ENCODE measurements at places on chromosomes 3 and 15. TPM values are rescaled to one million over a fixed set of nuclear protein-coding genes. Genes with fewer than 3 reads are reported as not detected.

Gene XYLB
- 2.7 TPM for total RNA-seq

Gene LYZL4
- total RNA-seq = not detected

Gene TXNRD3
- 7.9 TPM for total RNA-seq

Gene ABI3BP
- 3.0 TPM for total RNA-seq

Gene TWF2
- 17.2 TPM for total RNA-seq

Gene BLM
- total RNA-seq = 4.2 TPM

Gene ISL2
- total RNA-seq = not detected

Gene IL5RA
- total RNA-seq = 0.49 TPM

Gene SFMBT1
- total RNA-seq = 16.7 TPM

Gene TMEM43
- total RNA-seq = 36.4 TPM

Gene TPRG1
- total RNA-seq = 0.74 TPM

Gene CHDH
- total RNA-seq = 1.2 TPM

Gene SLC24A5
- total RNA-seq = not detected

Gene LRRIQ4
- total RNA-seq = 0.49 TPM

Gene TTBK2
- 33.9 TPM for total RNA-seq

Gene ADAMTS7
- total RNA-seq = 10.6 TPM

Gene ADCY5
- total RNA-seq = 22.1 TPM

Gene GOLGA6D
- under 0.01 TPM for total RNA-seq

Gene ROBO1
- 278 TPM for total RNA-seq

Gene SLC22A13
- under 0.01 TPM for total RNA-seq

Gene PPM1M
- 6.9 TPM for total RNA-seq

Measured in temporal lobe (tissue), 4 donors.